AG10803 (cell line): ENCODE measurements at places on chromosomes 11 and 22.
A peak's percentile ranks its signal among the peaks of the same experiment; 100 is the strongest.

DNA sequence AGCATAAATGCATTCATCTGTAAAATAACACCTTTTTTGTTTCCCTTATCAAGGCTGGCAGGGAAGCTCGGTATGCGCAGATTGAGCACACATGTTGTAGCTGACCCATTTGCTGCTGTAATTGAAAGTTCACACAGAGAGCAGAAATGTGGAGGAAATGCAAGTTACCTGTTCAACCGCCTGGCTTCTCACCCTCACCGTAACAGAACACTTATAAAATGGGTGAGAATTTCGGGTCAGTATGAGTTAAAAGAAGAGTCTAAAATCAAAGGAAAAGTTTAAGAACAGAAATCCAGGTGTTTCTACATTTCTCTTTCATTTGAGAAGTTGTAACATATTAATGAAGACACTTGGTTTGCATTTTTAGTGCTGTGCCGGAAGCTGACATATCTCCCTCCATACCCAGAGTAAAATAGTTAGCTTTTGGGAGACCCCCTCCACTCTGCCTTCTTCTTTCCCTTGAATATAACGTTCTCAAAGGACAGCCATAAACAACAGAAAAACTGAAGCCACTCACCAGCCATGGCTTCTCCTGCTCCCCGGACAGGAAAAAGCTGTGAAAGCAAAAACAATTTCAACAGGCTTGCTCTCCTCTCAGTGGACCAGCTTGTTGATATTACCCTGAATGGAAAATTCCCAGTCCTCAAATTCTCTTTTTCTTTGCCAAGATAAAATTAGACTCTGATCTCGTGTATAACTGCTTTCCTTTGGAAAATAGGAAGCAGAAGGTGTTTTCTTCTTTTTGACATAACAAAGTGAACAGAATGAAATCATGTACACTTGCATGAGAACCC is at the start of gene CASP12:
Gene CASP12, minus strand, starts transcription at position 570 of the 794 bp plus-strand sequence.
- DNase-seq, result no peak

DNA sequence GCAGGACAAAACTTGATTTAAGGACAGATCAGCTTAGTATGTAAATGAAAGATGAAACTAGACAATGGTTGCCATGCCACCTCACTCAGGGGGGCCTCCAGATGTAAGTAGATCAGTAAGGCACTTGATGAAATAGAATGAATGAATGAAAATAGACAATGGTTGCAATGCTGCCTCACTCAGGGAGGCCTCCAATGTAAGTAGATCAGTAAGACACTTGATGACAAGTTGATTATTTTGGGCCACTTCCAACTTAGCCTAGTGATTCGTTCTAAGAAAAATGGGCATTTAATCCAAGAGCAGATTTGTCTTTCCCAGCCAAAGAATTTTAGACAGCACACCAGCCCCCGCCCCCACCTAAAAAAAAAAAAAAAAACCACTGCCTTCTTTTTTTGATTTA is 19.2 kb upstream of the SLC5A12 start:
- DNase-seq, result peak; percentile 36

DNA sequence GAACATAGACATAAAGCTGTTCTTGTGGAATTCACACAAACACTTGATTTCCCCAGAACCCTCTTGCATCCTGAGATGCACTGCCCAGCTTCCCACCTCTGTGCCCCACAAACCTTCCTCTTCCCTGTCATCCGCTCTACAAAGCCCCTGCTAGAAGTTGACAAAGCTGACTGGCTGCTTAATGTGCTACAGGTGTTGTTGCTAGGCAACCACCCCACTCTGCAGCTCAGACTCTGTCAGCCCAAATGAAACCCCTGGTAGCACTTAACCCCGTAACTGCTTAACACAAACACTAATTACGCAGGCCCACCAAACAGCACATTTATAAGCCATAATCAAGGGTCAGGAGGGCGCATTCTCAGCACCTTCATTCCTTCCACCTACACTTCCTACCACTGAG is 172.0 kb upstream of the CADM1 start:
- no peak for DNase-seq

- no peak for DNase-seq
Observed at GRCh38 chr22:39871008-39871798, 22.4 kb downstream of the ENTHD1 start.

GRCh38 chr11:22920939-22921565 is 60.8 kb upstream of the CCDC179 start:
- peak; percentile 45 for DNase-seq

DNA sequence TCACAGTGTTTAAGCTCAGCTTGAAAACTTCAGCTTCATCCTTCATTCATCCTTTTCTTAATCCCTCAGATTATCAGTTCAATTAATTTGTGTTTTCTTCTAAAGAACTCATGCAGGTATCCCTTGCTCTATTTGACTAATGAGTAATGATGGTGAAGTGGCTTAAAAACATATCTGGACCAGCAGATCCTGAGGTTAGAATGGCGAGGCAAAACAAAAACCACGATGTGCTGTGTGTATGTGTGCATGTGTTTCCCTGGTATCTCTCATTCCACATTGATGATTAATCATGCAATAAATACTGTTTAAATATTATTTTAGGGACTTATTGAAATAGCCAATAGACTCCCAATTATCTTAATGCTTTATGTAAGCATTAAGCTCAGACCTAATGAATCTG is 437.0 kb downstream of the DYNC2H1 start:
- DNase-seq, result peak; percentile 60

- DNase-seq, result no peak
Observed at GRCh38 chr11:118547132-118547531, 16.1 kb downstream of the TMEM25 start.

DNA sequence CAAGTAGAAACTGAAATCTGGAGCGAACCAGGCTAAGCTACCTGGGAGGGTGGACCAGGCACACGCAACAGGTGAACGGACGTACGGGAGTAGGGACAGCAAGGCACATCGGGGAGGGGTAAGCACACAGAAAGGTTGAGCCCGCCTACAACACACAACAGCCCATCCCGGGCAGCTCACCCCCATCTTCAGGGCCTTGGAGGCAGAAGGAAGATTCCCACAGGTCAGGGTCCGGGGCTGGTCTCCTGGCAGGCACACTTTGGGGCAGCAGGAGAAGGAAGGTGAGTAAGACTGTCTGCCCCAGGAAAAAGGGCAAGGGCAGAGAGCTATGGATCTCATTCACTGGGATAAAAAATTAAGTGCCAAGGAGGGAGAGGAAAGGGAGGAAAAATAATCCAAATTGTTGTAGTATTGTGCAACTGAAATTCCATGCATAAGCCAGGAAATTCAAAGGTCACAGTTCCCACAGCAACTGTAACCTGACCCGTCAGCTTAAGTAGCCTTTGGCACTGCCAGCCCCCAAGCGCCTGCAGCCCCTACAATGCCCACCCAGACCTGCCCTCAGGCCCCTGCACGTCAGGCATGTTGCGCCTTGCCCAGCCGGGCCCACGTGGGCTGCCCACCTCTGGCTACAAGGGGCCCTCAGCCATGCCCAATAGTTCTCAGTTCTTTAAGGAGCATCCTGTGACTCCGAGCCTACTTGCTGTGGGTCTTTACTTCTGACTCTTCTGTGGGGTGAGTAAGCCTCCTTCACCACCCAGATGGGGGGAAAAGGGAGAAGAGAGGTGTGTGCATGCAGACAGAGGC is 51.8 kb downstream of the MICAL3 start:
- peak; percentile 89 for DNase-seq

DNA sequence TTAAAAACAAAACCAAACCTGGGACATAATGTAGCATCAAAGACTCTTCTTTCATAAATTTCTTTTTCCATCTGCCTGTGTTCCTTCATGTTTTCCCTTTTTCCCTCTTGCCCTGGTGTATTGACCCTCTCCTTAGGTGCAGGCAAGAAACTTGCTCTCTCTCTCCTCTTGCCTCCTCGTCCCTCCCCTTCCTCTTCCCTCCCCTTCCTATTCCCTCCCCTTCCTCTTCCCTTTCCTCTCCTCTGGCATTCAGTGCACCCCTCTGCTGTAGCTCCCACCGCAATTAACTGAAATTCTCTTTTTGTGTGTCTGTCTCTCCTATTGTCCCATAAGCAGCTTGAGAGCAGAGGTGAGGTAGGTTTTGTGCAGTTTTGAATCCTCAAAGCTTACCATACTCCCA is 49.9 kb downstream of the CSF2RB start:
- DNase-seq, result no peak

DNA sequence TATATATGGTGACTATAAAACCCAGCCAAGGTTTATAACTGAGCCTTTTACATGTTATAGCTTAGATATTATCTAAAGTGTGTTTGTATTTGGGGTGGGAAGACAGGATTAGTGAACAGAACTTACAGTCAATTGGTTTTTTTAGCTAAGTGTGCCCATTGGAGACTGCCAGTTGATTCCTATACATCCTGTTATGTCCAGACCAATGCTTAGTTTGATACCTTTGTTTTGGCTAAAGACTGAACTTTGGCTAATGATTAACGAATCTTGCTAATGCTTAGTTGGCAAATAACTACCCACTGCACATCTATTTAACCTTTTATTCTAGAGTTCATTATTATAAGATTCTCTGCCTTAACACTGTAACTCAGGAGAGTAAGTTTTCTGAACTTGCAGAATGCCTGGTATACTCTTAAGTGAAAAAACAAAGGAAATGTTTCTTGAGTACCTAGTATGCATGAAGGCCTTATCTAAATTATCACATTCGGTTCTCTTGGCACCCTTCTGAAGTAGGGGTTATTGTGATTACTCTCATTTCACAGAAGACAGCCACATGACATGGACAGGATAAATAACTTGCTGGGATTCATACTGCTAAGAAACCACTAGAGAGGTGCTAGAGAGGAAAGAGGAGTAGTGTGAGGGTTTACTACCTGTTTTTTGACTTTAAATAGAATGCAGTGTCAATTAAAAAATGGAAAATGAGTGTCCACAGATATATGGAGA is 54.0 kb downstream of the KREMEN1 start:
- DNase-seq, result no peak

DNA sequence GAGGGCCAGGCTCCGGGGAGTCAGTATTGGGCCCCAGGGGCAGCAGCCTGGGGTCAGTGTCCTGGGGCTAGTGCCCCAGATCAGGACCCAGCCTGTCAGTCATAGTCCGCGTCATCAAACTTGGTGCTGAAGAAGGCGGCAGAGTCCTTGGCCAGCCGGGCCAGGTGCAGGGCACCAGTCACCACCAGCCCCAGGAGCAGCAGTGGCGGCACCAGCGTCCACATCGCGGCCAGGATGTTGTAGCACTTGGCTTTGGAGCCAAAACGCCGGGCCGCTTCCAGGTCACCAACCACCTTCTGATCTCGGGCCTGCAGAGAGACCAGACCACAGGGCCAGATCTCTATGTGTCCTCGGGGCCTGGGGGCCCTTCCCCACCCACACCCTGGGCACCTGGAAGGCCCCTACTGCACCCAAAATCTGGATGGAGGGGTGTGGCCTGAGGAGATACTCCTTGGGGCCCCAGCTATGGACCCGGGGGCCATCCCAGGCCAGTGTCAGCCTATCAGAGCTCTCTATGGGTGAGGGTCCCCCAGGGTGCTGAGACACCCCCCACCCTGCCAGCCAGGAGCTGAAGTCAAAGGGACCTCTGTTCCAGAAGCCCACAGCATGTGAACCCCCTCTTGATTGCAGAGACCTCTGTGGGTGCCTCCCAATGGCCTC is 790 bp downstream of the IFITM5 start:
- DNase-seq, result no peak

DNA sequence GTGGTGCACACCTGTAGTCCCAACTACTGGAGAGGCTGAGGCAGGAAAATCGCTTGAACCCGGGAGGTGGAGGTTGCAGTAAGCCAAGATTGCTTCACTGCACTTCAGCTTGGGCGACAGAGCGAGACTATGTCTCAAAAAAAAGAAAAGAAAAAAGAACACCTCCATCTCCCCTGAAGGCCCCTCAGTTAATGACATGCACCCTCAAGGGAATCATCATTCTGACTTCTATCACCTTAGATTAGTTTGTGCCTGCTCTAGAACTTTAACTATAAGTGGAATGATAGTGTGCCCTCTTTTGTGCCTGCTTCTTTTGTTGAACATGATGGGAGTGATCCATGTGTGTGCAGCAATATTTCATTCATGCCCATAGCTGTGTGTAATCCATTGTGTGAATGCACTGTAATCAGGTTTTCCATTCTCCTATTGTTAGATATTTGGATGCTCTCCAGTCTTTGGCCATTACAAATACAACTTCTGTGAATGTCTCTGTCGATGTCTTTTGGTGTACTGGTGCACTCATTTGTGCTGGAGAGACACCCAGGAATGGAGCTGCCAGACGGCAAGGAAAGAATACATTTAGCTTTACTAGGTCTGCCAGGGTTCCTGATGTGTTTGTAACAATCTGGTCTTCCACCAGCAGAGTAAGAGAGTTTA is 883 bp upstream of the VPREB3 start:
- DNase-seq, result no peak

DNA sequence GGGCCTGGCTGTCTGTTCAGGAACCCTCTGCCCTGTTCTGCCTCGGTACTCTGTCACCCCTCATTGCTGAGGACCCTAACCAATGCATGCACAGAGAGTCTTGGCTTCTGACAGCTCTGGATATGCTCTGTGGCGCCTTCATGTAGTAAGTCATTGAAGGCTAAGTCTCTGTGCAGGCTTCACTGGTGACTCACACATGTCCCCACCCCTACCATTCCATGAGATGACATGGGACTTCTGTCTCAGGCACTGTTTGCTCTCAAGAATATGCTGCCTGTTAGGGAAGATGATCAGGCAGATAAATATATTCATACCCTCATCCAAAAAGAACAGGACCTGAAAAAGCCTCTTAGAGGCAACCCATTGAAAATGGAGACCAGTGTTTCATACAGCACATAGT is 43.6 kb upstream of the HORMAD2 start:
- peak; percentile 18 for DNase-seq

GRCh38 chr11:67613960-67614715 is 7.4 kb downstream of the NDUFV1 start:
- peak; percentile 38 for DNase-seq

GRCh38 chr11:67085617-67086016 is 29.0 kb downstream of the RHOD start:
- no peak for DNase-seq

GRCh38 chr22:43267332-43267980 is 75.7 kb downstream of the SCUBE1 start:
- no peak for DNase-seq

DNA sequence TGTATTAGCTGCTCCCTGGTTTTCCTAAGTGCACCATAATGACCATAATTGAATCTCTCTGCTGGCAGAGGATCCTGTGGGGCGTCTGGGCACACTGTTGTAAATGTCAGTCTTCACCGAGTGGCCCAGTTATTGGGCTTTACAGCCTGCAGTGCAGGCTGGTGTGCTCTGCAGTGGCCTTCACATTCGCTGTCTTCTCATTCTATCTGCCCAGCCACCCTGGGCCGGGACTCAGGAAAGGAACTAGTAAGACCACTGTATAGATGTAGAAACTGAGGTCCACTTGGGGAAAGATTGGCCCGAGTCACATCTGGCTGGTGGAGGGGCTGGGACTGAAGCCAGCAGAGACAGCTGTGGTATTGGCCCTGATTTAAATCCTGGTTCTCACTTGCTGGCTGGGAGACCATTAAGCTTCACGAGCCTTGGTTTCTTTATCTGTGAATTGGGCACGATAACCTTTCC is 49.3 kb downstream of the TSPAN18 start:
- no peak for DNase-seq

GRCh38 chr22:38699143-38699542 is 1.6 kb downstream of the JOSD1 start:
- DNase-seq, result no peak
